ENCODE measurements at places on chromosomes 4 and X.

DNA sequence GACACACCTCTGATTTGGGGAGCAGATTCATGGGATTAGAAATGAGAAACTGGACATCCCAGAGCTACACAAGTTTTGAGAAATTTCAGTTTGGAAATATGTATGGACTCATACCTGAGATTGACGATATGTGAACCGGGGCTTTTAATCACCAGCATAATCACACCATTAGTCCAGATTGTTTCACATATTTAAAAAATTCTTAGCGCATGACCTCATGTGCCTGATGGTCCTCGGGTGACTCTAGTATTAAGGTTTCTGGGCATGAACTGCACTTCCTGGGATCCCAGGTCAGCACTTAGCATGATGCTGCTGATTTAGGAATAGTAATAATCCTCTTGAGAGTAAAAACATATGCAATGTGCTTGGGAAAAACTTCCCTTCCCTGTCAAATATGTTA, 91.9 kb upstream of the BCOR start:
- no peak for DNase-seq

DNA sequence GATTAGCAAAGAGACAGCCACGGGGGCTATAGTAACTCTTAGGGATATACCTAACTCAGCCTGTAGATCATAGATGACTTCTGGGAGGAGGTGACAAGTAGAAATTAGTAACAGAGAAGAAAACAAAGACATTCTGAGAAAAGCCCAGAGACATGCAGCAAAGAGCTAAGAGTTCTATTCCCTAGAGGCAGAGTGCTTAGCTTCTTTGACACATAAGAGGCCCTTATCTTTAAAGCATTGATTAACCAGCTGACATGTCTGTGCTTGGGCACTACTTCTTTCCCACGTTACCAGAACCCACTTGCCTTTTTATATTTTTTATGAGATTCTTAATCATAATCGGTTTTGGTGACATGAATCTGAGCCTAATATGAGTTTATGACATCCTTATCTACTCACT, 179.5 kb downstream of the GABRB1 start:
- no peak for DNase-seq

- DNase-seq = no peak
Measured at GRCh38 chr4:170080496-170080895, 9.3 kb downstream of the AADAT start.

- no peak for DNase-seq
Measured at GRCh38 chrX:10831716-10832502, 211.5 kb upstream of the MID1 start.

DNA sequence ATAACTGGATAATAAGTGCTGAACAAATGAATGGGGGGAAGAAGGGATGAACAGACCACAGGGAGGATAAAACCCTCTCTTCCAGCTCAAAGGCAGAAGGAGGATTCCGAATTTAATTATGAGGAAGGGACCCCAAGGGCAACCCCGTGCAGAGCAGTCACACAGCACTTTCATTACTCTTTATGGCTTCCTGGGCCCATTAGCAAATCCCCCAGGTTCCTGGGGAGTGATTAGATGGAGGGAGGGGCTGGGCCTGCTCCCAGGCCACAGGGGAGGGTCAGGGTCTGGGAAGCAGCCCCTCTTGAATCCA, 67.1 kb downstream of the PPP2R2C start:
- peak; percentile 43 for DNase-seq

DNA sequence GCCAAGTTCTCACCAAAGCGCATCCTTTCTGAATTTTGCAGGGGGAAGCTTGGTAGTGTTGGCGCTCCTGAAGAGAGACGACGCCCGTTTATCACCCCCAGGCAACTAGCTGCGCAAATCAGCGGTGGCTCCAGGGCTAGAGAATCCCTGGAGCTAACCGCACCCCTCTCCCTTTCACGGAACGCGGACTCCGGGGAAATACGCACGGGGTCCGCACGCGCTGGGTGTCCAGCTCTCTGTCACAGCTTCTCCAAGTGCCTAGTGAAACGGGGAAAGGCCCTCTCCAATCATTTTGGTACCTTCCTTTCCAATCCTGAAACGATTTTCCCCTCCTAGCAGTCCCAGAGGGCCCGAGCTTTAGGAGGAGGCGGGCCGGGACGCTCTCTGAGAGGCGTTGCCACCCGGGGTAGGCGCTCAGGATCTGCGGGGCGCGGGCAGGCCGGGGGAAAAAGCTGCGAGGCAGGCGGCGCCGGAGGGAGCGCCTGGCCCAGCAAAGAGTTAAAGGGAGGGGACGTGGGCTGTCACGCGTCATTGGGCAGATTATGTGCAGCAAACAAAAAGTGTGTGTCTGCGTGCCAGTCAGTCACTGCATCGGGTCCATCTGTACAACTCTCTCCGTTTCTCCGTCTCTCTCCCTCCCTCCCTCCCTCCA, at the start of gene PRDM8:
PRDM8 (plus strand) TSS at position 582 of the 652 bp plus-strand sequence. CDS start 2,578 bp downstream, outside the sequence.
- DNase-seq = no peak

DNA sequence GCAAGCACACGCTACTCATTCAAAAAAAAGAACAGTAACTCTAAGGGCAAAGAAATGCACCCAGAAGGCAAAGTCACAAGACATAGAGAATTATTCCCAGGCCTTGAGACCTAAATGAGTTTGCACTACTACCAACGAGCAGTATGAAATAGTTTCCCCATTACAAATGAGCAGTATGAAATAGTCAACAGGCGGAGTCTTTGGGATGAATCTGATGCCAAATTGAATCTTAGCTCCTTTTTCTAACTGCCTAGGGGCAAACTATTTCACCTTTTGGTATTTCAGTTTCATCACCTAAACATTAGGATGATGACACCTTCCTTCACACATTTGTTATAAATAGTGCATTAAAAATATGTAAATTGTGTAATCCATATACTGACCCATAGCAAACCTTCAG, 213.0 kb upstream of the FAT4 start:
- DNase-seq = no peak

GRCh38 chr4:108466936-108467902, 153.2 kb upstream of the RPL34 start:
- peak; percentile 34 for DNase-seq

DNA sequence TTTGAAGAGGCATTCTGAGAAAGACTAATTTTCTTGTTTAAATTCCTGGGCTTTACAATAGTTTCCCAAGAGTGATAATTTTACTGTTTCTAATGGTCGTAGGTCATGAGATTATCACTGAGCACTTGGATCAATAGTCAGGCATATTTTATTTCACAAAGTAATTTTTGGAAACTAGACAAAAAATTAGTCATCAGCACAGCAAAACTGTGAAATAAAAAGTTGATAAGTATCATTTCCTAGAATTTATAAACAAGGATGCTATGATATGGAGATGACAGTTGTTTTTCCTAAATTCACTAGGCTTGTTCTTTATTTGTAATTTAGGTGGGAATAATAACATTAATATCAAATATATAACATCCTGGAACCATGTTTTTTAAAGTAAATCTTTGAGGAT, 33.0 kb downstream of the SULT1B1 start:
- no peak for DNase-seq

DNA sequence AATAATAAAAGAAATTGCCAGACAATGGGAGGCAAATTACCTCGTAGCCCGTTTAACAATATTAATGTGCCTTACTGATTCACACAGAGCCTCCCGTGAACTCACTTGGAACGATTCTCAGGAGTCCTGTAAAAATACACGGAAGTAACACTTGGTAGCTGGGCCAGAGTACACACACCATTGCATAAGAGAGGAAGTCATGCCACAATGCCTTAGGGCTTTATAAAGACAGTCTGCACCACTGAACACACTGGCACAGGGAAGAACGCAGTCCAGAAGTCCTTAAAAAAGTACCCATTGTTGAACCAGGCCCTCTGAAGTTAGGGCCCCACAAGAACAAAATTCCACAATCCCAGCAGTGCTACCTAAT, 15.1 kb downstream of the SLC2A9 start:
- no peak for DNase-seq

All from ELF-1 (cell line).